ENCODE measurements at places on chromosomes 4 and X.

DNA sequence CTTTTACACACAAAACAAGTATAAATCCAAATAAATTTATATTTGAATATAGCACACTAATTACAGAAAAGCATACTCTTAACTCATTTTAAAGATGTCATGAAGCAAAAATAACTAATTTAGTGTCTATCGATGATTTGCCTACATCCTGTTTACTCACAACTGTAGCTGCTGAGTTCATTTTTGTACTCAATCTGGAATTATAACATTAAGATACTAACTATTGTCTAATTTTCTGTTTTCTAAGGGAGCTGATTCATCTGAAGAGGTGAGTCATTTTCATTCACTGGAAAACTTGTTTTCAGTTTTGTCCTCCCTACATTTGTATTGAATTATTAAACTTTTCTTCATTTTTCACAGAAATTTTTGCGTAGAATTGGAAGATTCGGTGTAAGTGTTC lies 3.7 kb downstream of the STATH start:
- DNase-seq: no peak

DNA sequence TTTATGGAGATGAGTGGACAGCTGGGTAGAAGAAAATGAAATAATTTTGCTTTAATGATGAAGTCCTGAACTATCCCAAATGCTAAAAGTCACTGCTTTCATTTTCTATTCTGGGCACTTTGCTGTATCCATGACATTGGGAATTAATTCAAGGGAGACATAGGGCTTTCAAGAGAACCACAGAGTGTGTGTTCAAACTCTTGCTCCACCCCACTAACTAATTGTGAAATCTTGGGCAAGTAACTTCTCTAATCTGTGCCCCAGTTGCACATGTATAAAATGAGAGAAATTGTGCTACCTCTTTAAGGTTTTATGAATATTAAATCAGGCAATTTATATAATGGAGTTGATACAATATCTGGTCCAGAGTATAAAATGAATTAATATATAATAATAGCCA lies 1422.0 kb downstream of the ADGRL3 start:
- DNase-seq: no peak

DNA sequence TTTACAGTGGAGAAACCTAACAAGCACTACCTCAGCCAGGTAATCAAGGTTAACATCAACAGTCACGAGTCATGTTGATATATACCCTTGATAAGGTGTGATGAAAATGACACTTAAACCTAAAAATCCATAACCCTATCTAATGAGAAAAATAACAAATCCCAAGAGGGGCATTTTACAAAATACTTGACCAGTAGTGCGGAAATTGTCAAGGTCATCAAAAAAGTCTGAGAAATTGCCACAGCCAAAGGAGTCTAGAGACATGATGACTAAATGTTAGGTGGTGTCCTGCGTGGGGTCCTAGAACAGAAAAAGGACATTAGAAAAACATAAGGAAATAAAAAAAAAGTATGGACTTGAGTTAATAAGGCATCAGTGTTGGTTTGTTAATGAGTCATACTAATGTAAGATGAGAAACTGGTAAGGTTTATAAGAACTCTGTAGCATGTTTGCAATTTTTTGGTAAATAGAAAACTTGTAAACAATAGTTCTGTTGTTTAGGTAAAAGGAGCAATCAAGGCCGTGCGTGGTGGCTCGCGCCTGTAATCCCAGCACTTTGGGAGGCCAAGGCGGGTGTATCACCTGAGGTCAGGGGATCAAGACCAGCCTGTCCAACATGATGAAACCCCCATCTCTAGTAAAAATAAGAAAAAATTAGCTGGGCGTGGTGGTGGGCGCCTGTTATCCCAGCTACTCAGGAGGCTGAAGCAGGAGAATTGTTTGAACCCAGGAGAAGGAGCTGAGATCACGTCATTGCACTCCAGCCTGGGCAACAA lies 2.9 kb downstream of the RPL36A start:
- no peak for DNase-seq

DNA sequence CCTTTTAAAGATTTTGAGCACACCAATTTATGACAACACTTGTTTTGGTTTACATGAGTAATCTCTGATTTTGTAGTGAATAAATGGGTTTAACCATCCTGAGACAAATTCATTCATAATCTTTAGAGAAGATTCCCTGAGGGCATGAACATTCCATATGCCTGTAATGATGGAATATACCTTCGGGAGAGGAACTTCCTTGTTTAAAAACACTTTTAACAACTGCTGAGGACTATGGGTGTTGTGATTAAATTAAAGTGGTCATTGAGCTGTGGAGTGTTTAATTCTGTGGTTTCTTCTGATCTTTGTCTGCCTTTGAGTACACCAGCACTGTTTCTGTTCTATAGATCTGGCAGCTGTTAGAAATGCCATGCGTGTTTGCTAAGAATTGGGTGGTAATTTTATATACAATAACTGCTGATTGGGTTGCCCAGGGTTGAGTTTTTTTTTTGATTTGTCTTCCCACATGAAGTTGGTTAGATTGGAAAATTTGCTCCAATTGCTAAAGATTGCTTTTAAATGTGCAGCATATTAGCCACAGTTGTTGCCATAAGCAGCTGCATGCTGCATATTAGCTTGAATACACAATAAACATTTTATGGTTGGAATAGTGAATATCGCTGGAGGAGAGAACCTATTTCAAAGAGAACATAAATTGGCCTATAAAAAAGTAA lies 86.8 kb downstream of the DCLK2 start:
- DNase-seq: no peak

GRCh38 chrX:12950851-12951594 lies 23.9 kb upstream of the TMSB4X start:
- DNase-seq: no peak

- no peak for DNase-seq
Observed at GRCh38 chr4:112557676-112558411, 41.9 kb upstream of the NEUROG2 start.

GRCh38 chr4:123701131-123701575 lies 304.6 kb downstream of the SPRY1 start:
- DNase-seq: no peak

GRCh38 chr4:38106886-38107514 lies 146.8 kb downstream of the PTTG2 start:
- no peak for DNase-seq

DNA sequence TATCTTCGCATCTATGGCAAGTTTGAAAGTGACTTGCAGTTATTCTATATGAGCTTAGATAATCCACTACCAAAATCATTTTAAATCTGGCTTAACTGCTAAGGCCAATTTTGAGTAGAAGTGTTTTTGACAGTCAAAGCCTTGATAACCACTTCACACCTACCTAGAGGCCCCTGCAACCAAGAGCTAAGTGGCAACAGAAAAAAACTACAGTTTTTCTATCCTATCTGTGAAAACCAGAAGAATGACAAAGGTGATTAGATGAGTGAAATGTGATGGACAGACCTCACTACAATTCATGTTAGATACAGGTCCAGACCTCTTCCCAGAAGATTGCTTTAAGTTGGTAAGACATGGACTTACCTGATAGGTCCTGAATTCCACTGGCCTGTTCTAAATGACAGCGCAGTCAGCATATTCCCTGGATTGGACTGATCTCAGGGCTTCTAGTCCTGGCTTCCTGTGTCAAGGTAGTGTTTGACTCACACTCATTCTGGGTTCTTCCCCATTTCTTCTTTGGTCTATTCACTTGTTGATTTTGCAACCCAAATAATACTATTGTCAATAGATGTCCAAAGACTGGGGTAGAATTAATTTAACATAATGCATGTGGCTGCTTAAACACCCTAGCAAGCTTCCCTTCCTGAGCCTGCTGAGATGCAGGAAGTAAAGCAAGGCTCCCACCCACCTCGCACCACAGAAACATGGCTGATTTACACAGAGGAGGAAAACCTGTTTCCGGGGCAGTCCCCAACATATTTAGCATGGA lies 65.1 kb downstream of the PPP3CA start:
- DNase-seq: no peak

GRCh38 chr4:148770377-148770776 lies 328.2 kb upstream of the NR3C2 start:
- DNase-seq: no peak
